ENCODE measurements at places on chromosomes 7 and 10. TPM values are rescaled to one million over a fixed set of nuclear protein-coding genes. Genes with fewer than 3 reads are reported as not detected.

GIMAP7 gene
- total RNA-seq = 45.1 TPM

ZNF727 gene
- 0.19 TPM for total RNA-seq

RAMP3 gene
- total RNA-seq = not detected

OR2A42 gene
- total RNA-seq = not detected

DNA sequence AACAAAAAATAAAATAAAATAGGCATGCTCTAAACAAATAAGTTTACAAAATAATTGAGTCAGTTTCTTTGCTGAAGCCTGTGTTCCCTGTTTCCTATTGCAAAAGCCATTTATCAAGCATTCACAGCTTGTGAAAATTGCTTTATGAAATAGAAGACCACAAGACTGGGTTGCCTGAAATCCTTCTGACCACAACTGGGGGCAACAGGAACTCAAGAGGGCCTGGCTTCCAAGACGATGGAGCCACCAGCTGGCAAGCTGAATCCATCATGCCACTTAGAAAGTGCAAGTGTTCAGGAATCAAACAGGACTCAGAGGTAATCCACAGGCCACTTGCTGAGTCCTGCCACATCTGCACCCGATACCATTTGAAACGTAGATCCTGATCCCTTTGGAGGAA, 752 bp upstream of the ABCA13 start:
- no peak for DNase-seq

MRPS16 gene
- 122 TPM for total RNA-seq

DNA sequence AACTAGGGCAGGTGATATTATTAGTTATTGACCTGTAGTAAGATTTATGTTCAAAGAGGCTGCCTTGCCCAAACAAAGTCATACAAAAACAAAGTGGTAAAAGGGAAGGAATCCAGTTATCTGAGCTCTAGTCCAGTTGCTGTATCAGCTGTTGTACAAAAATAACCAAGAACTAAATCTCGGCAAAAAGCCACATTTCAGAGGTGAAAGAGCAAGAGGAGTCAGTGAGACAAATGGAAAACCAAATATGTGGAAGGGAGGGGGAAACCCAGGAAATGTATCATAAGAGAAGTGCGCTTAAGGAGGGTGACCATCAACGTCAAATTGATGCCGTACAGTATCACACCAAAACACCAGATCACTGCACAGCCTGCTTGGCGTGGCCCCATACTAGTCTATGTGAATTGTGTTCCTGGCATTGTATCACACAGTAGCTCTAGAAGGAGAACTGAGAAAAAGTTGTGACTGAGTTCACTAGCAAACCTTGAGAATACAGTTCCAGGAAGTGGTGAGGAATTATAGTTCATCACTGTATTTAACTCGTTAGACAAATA, 6.4 kb downstream of the AGBL3 start:
- DNase-seq = peak; percentile 38

LRRC61 gene
- total RNA-seq = 37.1 TPM

DNA sequence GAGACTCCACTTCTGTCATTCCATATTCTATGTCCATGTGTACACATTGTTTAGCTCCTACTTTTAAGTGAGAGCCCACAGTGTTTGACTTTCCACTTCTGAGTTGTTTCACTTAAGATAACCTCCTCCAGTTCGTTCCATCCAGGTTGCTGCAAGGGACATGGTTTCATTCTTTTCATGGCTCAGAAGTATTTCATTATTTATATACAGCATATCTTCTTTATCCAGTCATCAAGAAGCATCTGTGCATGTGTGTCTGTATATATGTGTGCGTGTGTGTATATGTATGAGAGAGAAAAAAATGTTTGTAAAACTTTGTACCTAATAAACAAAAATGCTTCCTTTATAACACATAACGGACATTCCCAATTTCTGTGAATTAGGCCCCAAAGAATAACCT, 6.2 kb downstream of the SEC61A2 start:
- no peak for DNase-seq

SLC39A12 gene
- not detected for total RNA-seq

- DNase-seq = no peak
Observed at GRCh38 chr10:121519411-121519810, 78.8 kb downstream of the FGFR2 start.

PTF1A gene
- total RNA-seq = not detected

- no peak for DNase-seq
Observed at GRCh38 chr10:93154531-93154930, 80.8 kb downstream of the CYP26A1 start.

DNA sequence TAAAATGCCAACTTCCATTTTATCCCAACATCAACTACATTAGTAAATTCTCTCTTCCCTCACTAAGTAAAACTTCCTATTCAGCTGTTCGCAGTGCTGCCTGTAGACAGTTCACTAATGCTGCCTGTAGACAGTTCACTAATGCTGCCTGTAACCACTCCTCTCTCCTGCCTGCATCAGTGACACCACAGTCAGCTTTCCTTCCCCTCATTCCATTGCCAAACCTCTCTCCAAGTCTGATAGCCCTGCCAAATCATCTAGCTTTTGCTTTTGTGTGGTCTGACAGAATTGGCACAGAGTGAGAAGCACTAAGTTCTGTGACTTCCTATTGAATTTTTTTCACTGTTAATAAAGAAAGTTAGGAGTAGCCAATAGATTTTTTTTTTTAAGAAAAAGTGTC, 43.0 kb upstream of the MACC1 start:
- no peak for DNase-seq

DNA sequence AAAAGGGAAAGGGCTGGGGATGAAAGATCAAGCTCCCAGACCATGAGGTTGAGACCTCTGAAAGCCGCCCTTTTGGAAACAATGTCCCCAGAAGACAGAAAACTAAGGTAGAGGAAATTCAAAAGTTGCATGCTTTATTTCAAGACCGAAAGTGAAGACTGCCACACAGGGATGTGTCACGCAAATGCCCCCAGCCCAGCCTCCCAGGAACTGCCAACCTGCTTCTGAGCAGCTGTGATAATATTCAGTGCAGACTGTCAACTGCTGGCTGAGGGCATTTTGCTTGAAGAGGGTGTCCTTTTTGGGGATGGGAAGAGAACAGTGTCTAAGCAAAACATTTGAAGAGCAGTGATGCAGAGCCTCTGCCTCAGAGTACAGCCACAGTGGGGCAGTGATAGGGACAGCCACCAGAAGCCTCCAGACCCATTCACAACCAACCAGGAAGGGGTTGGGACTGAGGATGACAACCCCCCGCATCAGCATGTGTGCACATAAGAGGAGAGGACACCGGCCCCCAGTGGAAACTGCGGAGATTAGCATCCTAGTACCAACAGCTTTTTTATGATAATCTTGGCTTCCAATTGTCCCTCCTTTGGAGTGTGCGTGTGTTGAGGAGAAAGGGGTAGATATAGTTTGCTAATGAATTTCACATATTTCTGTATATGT, 34.7 kb upstream of the NFE2L3 start:
- DNase-seq = peak; percentile 9

GRCh38 chr10:112634096-112634830, 187.2 kb downstream of the VTI1A start:
- DNase-seq = no peak

DNA sequence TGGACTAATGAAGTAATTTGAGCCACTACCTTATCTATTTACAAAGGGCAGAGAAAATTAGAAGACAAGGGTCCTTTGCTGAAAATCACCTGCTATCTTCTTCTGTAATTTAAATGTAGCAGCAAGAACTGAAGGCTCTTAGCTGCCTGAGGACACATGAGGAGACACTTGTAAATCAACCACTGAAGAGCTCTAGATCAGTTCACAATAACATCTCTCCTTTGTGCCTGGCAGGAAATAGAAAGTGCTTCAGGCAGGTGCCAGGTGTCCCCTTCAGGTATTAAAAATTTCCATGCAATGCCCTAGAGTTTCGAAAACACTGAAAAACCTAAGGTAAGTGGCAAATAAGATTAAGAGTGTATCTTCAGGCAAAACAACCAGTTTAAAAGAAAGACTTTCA, 474.6 kb downstream of the GRM8 start:
- DNase-seq = no peak

- no peak for DNase-seq
Observed at GRCh38 chr7:35454575-35455385, 200.9 kb upstream of the TBX20 start.

GRCh38 chr7:102895602-102896001, 17.2 kb upstream of the LRRC17 start:
- DNase-seq = no peak

DNA sequence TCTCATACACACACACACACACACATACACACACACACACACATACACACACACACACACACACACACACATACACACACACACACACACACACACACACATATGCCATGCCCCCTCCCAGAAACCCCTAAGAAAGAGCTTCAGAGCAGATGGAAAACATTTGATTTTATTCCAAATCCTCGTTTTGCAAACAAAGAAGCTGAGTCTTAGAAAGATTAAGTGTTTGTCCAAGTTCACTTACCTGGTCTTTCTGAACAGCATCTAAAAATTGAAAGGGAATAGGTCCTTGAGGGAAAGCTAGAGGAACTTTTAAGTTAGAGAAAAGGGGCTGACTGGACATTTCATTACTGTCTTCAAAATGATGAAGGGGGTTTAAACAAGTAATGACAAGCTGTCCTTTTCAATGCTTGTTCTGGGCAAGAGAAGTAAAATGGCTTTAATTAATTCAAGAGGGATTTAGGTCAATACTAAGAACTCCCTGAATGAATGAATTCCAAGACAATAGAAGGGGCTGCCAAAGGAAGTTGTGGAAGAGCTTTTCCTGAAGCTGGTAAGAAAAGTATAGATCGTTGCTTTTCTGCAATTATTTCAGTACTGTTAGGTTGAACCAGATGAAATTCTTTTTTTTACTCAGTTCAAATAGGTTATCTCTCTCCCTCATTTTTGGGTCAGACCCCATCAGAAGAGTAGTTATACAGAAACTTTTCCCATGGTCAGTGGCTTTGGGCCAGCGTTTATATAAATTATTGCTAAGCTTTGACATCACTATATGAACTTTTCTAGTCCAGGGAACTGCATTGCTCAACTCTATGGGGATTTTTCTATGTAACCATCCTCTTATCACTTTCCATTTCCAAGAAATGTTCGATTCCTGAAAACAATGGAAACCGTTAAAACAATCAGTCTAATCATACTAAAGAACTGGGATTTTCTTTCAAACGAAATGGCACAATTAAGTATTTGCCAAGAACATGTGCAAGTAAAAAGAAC, 261.4 kb downstream of the MTERF1 start:
- no peak for DNase-seq

KCP gene
- 0.21 TPM for total RNA-seq

DBNL gene
- total RNA-seq = 57.8 TPM

Data from activated T-cell treated with anti-CD3 and anti-CD28 coated beads, Interleukin-2, amount 50 U/mL, for 72 hours (primary cell).